Nephron progenitor cell (in vitro differentiated cells): ENCODE measurements at places on chromosomes 11 and 22.

DNA sequence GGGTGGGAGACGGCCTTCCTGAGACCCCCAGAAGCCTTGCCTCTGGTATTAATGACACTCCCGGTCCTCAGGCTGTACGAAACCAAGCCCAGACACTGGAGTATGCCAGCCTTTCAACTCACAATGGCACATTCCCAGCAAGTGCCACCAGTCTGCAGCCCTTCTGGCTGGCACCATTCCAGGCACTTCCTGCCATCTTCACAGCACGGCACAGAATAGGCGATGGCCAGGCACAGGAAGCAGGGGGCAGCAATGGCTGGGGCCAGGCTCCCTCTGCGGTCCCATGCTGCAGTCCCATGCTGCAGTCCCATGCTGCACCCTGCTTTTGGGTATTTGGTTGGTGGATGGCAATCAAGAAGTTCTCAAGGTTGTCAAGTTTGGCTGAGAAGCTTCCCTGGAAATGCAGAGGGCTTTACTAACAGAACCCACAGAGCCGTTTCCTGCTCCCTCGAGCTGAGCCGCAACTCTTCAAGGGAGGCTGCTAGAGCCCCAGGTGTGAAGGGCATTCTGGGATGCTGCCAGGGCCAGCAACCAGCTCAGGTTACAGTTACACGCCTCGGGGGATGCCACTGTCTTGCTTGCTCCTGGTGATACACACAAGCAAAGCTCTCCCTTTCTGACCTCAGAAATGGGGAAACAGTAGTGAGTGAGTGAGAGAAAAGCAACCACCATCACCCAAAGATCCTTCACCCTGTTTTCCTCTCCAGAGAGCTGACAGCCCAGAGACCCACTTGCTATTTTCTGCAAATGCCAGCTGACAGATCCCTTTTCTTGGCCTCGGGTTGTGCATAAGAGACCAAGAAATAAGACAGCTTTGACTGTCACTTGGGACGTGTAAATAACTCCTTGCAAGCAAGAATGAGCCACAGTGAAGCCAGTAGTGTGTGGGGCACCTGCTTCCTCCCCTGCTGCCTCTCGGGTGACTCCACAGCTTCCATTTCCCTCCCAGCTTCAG is 23.9 kb downstream of the LRFN4 start:
- no peaks in the 10 kb centered on the region for H3K36me3 ChIP-seq
- H3K27ac ChIP-seq: peak overlapping the region; percentile 36
- H3K4me1 ChIP-seq: peaks cover 81% of the 10 kb centered on the region
- peaks cover 6% of the 10 kb centered on the region for H3K27me3 ChIP-seq
- peak overlapping the region; percentile 40 for H3K4me3 ChIP-seq

DNA sequence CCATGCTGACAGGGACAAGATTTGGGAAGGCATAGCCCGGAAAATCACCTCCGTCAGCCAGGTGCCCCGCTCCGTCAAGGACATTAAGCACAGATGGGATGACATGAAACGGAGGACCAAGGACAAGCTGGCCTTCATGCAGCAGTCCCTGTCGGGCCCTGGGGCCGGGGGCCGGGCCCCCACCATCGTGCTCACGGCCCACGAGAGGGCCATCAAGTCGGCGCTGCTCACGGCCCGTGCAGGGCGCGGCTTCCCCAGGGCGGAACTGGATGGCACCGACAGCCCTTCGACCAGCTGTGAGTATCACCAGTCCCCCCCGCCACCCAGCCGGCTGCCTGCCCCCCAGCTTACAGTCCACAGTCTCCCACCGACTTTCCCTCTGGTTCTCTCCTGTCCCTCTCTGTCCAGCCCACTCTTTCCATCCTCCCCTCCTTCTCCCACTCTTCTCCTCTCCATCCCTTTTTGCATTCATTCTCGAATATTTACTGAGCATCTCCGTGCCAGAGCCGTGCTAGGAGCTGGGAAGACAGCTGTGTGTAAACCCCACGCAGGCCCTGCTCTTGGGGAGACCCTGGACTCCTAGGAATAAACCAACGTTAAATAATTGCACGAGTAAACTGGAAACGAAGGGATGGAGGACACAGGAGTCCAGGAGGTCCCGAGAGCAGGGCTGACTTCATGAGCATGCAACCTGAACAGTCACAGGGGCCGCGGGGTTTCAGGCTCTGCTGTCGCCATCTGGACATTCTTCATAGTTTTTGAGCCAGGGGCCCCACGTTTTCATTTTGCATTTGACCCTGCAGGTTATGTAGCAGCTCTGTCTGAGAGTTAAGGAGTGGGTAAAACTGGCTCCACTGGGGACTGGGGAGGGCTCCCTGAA is 62.8 kb downstream of the PRDM11 start:
- DNase-seq: no peak
- peaks cover 17% of the 10 kb centered on the region for H3K36me3 ChIP-seq
- peak overlapping the region; percentile 39 for H3K27ac ChIP-seq
- peaks cover 6% of the 10 kb centered on the region for H3K27me3 ChIP-seq

GRCh38 chr11:65488273-65489034 is 10.4 kb upstream of the MALAT1 start:
- H3K4me1 ChIP-seq: peaks cover 95% of the 10 kb centered on the region
- peaks cover 7% of the 10 kb centered on the region for H3K27me3 ChIP-seq
- H3K36me3 ChIP-seq: no peaks in the 10 kb centered on the region
- peak overlapping the region; percentile 76 for H3K4me3 ChIP-seq

DNA sequence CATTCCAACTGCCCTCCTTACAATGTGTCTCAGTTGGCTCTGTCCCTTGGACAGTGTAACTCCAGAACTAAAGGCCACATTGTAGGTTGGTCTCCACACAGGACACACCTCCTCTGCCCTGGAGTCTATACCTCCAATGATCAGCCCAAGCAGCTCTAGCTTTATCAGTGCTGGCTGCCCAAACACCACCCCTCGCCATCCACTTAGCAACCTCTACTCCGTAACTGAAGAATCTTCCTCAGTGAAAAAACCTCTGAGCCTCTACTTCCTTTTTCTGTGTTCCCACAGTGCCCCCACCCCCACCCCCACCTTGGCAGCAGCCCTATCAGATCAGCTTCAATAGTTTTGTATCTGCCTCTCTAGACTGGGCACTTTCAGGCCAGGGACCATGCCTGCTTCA is 33.4 kb downstream of the SERPINH1 start:
- peaks cover 44% of the 10 kb centered on the region for H3K4me1 ChIP-seq
- H3K27ac ChIP-seq: no peak overlapping the region
- H3K4me3 ChIP-seq: no peak overlapping the region

DNA sequence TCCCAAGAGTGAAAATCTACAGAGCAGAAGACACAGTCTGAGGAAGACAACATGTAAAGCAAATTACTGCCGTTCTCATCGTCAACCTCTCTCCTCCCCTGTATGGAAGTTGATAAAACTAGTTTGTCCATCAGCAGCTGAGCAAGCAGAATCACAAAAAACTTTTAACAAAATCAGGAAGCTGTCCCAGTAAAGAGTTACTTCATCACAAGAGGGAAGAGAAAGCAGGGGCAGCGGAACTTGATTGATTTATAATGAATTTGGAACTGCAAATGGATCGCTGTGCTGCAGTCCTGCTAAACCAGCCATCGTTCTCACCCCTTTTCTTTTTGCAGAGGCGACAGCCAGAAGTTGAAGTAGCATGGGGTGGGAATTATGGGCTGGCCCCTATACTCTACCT is 13.7 kb upstream of the UCP3 start:
- DNase-seq: no peak
- no peak overlapping the region for H3K4me3 ChIP-seq
- peaks cover 8% of the 10 kb centered on the region for H3K4me1 ChIP-seq
- no peaks in the 10 kb centered on the region for H3K27me3 ChIP-seq

DNA sequence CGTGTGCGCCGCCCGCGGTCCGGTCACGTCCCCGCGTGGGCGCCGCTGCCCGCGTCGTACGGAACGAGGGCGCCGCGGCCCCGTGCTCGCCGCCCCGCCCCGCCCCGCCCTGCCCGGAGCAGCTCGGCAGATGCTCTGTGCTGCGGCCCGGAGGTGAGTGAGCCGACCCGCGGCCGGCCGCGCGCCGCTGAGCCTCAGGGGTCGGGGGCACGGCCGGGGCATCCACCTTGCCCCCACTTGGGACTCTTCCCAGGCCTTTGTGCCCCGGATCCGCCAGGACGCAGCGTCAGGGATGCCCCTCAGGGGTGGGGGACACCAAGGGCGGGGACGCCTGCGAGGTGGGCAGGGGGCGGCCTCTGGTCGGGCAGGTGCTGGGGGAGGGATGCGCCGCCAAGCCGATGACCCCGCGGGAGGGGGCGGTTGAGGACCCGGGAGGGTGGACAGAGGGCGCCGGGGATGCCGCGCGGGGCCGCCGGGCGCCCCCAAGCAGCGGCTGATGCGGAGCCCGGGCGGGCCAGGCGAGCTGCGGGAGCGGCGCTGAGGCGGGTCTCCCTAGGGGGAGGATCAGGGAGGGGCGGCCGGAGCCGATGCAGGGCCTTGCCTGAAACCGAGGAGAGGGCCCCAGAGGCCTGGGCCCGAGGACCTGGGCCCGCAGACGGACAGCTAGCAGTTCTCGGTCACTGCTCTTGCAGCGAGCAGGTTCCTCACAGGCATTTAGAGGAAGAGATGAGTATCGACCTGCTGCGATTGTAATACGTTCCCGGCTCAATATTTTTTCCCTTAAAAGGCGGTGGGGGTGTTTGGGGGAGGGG is at the start of gene GNAZ:
TSS of gene GNAZ (plus strand) at position 102 of the 812 bp plus-strand sequence. CDS start 25,177 bp downstream, outside the sequence.
- H3K27me3 ChIP-seq: peaks cover 63% of the 10 kb centered on the region
- no peaks in the 10 kb centered on the region for H3K36me3 ChIP-seq
- H3K4me3 ChIP-seq: peak within 1 kb of the TSS; percentile 86
- H3K4me1 ChIP-seq: peaks cover 18% of the 10 kb centered on the region
- no peak within 1 kb of the TSS for H3K27ac ChIP-seq
- peak; percentile 67 for DNase-seq

DNA sequence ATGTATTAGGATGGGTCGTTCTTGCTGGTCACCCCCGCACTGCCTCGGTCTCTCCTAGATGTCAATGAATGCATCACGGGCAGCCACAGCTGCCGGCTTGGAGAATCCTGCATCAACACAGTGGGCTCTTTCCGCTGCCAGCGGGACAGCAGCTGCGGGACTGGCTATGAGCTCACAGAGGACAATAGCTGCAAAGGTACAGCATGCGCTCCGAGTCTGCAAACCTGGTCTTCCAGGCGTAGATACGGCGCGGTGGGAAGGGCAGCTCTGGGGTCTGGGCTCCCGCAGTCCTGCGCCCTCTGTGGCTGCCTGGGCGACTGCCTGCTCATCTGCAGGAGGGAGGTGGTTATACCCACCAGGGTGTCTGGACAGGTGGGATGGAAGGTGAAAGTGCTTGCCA is 31.0 kb downstream of the FBLN1 start:
- peaks cover 45% of the 10 kb centered on the region for H3K4me1 ChIP-seq
- H3K36me3 ChIP-seq: peaks cover 25% of the 10 kb centered on the region
- no peak overlapping the region for H3K27ac ChIP-seq
- H3K27me3 ChIP-seq: no peaks in the 10 kb centered on the region
- DNase-seq: no peak

GRCh38 chr11:65606876-65607613 is 7.0 kb downstream of the MAP3K11 start:
- peaks cover 44% of the 10 kb centered on the region for H3K36me3 ChIP-seq
- peaks cover 36% of the 10 kb centered on the region for H3K4me1 ChIP-seq
- H3K27me3 ChIP-seq: peaks cover 9% of the 10 kb centered on the region
- H3K4me3 ChIP-seq: peak overlapping the region; percentile 55
- no peak overlapping the region for H3K27ac ChIP-seq

GRCh38 chr22:41557401-41558240 is 3.2 kb upstream of the CSDC2 start:
- H3K27ac ChIP-seq: peak overlapping the region; percentile 97
- peaks cover 88% of the 10 kb centered on the region for H3K4me1 ChIP-seq
- H3K4me3 ChIP-seq: no peak overlapping the region
- H3K36me3 ChIP-seq: no peaks in the 10 kb centered on the region
- H3K27me3 ChIP-seq: peaks cover 3% of the 10 kb centered on the region

DNA sequence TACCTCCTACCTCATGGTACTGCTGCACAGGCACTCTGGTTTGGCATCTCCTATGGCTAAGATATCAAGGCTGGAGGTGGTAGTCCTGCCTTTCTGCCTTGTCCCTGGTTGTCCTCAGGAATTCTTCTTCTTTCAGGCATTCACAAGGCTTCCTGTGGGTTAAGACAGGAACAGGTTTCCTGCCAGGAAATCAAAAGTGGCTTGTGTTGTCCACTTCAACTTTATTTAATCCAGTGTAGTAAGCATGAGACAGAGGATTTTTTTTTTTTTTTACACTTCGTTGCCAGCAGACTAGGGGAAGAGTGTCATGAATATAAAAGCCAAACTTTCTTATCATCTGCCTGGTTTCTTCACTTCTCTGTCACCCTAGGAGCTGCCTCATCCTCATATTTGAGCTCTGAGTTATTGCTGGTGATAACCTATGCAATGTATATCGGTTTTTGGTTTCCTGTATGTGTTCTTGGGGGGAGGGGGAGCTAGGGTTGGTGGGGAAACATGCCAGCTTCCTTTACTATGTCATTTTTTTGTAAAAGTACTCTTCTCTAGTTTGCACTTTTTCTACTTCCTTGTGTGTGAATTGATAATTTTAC is 50.2 kb downstream of the XKR3 start:
- no peaks in the 10 kb centered on the region for H3K27me3 ChIP-seq
- no peak for DNase-seq
- H3K4me3 ChIP-seq: no peak overlapping the region
- no peaks in the 10 kb centered on the region for H3K4me1 ChIP-seq
- no peak overlapping the region for H3K27ac ChIP-seq

- H3K36me3 ChIP-seq: peaks cover 4% of the 10 kb centered on the region
- H3K27ac ChIP-seq: no peak overlapping the region
- peak overlapping the region; percentile 19 for H3K4me3 ChIP-seq
- DNase-seq: peak; percentile 6
- peaks cover 23% of the 10 kb centered on the region for H3K4me1 ChIP-seq
Observed at GRCh38 chr11:112408517-112408916, 147.9 kb upstream of the PLET1 start.

DNA sequence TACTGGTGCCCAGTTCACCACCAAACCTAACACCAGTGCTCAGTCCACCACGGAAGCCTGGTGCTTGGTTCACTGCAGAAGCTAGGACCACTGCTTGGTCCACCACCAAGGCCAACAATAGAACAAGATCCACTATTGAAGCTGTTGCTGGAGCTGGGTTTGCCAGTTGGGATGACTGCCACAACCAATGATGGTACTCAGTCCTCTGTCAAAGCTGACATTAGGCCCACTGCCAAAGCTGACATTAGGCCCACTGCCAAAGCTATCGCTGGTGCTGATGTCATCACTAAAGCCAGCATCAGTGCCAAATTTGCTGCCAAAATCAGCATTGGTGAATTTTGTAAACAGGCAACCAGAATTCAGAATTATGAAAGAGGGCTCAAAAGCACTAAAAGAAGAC is 1850.2 kb upstream of the RAG2 start:
- no peaks in the 10 kb centered on the region for H3K27me3 ChIP-seq
- no peak overlapping the region for H3K4me3 ChIP-seq
- H3K4me1 ChIP-seq: no peaks in the 10 kb centered on the region
- no peaks in the 10 kb centered on the region for H3K36me3 ChIP-seq
- no peak for DNase-seq

DNA sequence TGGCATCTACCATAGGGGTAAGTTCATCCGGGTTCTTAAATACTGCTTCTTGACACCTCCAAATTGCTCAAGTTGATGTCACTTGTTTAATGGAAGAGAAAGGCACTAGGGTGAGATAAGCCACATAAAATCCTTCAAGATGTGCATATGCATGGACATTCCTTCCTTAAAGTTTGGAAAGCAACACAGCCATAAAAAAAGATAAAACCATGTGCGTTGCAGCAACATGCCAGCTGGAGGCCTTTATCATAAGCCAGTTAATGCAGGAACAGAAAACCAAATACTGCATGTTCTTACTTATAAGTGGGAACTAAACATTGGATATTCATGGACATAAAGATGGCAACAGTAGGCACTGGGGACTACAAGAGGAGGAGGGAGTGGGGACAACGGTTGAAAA is 8.0 kb upstream of the IL18BP start:
- no peaks in the 10 kb centered on the region for H3K27me3 ChIP-seq
- H3K27ac ChIP-seq: no peak overlapping the region
- DNase-seq: no peak
- no peak overlapping the region for H3K4me3 ChIP-seq
- H3K4me1 ChIP-seq: no peaks in the 10 kb centered on the region

GRCh38 chr11:11935536-11935935 is 72.9 kb downstream of the DKK3 start:
- H3K27me3 ChIP-seq: no peaks in the 10 kb centered on the region
- no peak overlapping the region for H3K4me3 ChIP-seq
- DNase-seq: no peak
